ENCODE measurements at places on chromosomes 5 and 9.

DNA sequence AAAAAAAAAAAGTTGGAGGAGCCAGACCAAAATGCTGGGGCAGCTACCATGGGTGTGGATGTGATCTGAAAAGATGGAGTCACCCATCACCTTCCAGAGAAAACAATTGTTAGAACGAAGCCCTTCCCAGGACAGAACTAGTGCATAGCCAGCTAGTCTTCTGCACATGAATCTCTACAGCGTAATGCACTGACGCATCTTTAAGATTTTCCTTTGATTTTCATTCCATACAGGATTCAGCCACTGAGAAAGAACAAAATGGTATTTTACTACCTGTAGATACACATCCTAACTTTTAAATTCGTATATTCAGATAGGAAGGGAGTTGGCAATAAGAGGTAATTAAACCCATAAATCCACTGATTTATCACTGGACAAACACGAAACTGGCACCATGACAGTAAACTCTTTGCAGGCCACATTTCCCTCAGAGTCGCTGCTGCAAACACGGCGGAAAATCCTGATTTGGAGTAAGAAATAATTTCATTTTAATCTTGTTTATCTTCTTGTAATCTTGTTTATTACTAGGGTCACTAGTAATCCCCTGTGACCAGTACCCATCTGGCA is 206.6 kb downstream of the SPOCK1 start:
- no peak for DNase-seq

DNA sequence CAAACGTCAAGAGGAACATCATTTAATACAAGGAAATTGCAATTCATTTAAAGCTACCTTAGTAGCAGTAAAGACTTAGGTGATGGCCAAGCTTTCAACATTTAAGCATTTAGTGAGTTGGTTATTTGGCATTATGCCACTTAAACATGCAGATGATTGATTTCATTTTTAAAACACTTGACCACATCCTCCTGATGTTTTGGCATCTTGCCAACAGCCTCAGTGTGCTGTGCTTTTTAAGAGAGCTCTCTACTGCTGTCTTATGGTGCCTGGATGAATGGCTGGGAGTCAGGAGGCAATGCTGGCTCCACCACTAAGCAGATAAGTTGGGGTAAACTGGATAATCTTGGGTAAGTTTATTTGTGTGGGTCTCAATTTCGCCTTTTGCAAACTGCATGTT is 364.5 kb downstream of the MAN2A1 start:
- peak; percentile 45 for DNase-seq

DNA sequence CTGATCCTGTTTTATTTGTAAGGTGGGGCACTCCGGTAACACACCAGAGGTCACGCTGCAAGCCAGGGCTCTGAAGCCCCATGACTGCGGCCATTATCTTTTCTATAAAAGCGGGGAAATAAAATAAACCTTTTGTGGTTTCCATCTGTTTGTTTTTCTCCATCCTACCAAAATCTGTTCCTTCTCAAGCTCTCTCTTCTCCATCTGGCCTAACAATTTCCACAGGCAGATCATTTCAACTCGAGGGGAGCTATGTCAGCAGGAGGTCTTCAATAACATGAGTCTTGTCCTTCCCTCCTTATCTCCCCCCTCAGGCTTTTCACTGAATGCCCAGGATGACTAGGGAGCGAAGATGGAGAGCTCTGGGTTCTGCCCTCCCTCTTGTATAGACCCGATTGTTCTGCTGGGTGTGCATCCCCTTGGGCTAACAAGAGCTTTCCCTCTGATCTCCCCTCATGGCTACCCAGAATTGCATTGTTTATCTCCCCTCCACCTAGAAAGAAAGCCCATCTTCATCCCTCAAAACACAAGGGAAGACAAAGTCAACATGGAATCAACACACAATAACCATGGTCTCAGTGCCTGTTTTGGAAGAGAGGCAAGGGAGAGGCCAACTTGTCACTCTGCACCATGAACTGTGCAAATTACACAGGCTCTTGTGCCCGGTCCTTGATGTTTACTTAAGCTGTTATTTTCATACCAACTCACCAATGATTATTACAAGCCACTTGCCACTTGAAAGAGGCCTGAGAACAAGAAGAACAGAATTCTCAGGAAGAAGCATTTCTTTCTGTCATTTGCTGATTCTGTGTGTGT is 187.8 kb downstream of the FANCC start:
- no peak for DNase-seq

- no peak for DNase-seq
Observed at GRCh38 chr5:112290691-112291090, 128.4 kb downstream of the EPB41L4A start.

GRCh38 chr5:167777746-167778145 is 513.7 kb upstream of the WWC1 start:
- DNase-seq, result no peak

DNA sequence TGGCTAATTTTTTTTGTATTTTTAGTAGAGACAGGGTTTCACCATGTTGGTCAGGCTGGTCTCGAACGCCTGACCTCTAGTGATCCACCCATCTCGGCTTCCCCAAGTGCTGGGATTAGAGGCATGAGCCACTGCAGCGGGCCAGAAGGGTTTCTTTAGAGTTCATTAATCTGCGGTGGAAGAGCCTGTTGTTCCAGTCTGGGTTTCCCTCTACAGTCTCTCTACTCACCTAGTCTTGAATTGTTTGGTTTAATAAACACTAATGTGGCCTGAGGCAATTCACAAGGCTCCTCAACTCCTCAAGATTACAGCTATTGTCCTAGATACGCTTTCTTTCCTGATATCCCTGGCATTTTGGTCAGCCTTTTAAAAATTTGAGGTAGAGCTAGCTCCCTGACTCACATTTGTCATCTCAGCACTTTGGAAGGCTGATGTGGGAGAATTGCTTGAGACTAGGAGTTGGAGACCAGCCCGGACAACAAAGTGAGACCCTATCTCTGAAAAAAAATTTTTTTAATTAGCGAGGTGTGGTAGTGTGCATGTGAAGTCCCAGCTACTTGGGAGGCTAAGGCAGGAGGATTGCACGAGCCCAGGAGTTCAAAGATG is 4.6 kb upstream of the SAR1B start:
- no peak for DNase-seq

DNA sequence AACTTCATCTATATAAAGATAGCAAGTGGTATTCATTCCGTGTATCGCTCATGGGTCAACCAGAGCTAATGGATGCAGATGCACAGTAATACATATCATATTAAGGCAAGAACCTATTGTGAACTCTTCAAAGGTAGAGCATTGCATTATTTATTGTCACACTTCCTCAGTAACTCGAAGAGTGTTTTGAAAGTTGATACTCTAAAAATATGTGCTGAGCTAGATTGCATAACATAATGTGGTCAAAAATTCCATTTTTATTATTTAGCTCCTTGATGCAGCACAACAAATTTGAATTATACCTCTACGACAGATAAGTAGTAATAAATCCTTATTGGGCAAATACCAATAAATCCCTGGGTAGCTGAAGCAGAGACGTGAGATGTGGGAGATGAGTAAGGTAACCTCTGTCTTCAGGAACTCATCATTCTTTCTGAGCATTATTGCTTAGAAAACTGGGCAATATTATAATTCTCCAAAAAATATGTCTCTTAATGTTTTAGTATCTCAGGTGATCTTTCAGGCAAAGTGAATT is 70.3 kb downstream of the CDH18 start:
- no peak for DNase-seq

- DNase-seq, result no peak
Observed at GRCh38 chr5:44727100-44727499, 81.6 kb upstream of the MRPS30 start.

DNA sequence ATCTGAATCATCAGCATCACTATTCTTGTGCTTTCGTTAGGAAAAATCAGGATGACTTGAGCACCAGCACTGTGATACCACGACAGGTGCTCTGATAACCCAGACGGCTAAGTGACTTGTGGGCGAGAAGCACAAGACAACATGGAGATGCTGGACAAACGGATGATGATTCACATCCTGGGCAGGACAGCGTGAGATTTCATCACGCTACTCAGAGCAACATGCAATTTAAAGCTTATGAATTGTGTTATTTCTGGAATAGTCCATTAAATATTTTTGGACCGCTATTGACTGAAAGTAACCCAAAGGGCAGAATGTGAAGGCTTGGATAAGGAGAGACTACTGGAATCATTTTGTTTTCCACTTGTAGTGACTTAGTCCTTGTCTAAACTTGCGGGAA is 114.8 kb upstream of the DAPK1 start:
- no peak for DNase-seq

DNA sequence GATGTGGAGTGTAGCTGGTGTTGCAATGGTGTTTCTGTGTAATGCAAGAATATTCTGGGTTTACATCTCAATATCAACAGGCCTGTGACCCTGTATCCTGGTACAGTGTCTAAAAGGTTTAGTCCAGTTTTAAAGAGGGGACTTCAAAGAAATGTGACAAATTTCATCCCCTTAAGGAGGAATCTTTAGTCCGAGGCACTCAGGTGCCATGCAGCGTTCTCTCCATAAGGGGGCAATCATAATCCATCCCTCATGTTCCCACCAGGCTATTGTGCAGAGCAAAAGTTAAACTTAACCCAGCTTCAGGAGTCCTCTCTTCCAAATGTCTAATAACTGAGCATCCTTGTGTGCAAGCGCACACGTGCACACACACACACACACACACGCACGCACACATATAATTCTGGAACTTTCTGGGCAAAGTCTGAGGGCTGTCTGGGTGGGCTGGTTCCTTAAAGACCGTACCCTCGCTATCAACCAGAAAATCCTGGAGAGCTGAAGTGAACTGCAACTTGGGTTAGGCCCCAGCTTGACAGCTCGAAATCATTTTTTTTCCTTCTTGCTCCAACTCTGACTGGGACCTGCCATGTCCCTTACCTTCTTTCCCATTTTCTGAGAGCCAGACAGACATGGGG is 46.0 kb downstream of the CRB2 start:
- no peak for DNase-seq

- no peak for DNase-seq
Observed at GRCh38 chr5:54073735-54074134, 236.6 kb downstream of the ARL15 start.

DNA sequence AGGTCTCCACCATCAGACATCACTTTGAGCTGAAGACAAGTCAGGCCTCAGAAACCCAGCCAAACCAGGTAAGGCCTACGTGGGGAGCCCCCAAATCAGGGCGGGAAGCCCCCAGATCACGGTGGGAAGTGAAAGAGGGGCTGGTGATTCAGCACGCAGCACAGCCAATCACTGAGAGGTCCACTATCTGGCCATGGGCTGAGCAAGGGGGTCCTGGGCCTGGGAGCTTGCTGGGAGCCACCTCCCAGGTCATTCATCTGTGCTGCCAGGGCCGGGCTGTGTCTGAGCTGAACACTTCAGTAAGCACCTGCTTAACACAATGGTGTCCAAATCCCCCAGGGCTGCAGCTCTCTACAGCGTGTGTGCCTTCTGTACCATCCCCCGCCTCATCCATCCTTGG is 15.5 kb downstream of the MED10 start:
- no peak for DNase-seq

- no peak for DNase-seq
Observed at GRCh38 chr9:68740561-68740960, 35.5 kb downstream of the PIP5K1B start.

DNA sequence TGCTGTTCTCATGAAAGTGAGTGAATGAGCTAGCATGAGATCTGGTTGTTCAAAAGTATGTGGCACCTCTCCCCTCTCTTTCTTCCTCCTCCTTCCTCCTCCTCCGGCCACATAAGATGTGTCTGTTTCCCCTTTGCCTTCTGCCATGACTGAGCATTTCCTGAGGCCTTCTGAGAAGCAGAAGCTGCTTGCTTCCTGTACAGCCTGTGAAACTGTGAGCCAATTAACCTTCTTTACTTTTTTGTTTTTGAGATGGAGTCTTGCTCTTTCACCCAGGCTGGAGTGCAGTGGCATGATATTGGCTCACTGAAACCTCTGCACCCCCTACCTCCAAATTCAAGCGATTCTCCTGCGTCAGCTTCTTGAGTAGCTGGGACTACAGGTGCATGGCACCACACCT is 6.1 kb downstream of the S100Z start:
- DNase-seq, result peak; percentile 22

DNA sequence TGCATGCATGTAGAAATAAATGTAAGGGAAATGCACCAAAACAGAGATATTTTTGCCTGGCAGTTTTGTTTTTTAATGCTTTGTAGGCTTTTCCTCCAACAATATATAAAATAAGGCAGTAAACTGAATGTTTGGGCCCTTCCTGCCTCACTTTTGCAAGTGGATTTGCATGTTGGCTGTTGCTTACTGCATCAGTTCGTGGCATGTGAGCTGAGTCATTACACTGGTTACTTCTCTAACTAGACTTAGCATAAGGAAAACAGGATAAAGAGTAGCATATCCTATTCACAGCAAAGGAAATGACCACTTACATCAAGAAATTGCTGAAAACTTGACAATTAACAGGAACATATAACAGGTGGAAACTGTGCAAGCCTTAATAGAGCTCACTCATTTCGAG is 113.4 kb downstream of the TLE1 start:
- DNase-seq, result no peak

GRCh38 chr5:11214864-11215644 is 454.0 kb upstream of the DAP start:
- DNase-seq, result no peak

GRCh38 chr5:122151640-122152039 is 22.3 kb downstream of the ZNF474 start:
- DNase-seq, result no peak

DNA sequence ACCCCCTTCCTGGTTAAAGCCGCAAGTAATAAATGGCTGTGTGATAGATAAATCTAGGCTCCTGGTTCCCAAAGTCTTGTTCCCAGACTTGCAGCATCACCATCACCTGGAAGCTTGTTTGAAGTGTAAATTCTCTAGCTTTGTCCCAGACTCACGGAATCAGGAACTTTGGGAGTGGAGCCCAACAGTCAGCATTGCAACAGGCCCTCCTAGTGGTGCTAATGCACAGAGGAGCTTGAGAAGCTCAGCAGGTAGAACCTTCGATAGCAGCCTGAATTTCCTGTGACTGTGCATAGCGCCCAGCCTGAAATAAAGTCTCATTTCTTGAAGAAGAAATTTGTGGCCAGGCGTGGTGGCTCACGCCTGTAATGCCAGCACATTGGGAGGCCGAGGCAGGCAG is 30.3 kb upstream of the MELK start:
- no peak for DNase-seq

DNA sequence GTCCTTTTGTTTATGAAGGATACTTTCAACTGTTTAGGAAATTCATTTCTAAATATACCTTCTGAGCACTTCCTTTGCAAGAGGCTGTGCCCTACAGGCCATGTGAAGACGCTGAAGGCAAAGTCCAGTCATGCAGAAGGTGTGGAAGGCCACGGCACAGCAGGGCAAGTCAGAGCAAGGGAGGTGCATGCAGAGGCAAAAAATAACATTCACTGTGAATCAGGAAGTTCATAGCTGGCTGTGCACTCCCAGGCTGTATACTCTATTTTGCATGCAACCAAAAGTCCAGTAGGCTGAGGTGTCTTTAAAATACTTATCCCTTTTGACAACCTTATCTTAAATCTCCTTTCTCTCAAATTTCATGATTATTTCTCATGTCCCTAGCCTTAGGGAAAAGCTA is 50.3 kb downstream of the GNAQ start:
- DNase-seq, result no peak

DNA sequence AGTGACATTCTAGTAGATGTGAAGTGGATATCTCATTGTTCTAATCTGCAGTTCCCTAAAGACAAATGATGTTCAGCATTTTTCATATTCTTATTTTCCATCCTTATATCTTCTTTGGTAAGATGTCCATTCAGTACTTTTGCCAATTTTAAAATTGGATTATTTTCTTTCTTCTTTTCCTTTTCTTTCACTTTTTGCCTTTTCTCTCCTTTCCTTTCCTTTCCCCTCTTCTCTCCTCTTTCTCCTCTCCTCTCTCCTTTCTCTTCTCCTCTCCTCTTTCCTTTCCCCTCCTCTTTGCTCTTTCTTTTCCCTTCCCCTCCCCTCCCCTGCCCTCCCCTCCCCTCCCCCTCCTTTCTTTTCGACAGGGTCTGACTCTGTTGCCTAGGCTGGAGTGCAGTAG is 10.1 kb downstream of the ZFYVE16 start:
- no peak for DNase-seq
